ENCODE measurements at places on chromosomes 13 and 19.

DNA sequence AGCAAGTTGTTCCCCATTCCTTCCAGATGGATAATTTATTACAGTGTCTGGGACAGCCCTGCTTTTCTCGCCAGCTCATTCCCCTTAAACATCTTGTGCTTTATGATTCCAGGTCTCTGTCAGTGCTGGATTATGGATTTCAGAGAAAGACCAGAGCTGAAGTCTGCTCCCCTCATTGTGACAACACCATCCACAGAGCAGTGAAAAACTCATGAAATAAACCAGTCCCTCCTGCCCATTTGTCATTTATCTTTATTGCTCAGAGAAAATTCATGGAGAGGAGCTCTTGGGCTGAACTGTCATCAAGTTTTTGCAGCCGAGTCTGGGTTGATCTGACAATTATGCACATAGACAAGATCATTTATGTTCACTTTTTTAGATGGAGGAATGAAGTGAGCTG lies 92.7 kb upstream of the GPR12 start:
- no peak for DNase-seq

GRCh38 chr19:53183146-53183764 lies 9.9 kb downstream of the ZNF665 start:
- DNase-seq, result no peak

DNA sequence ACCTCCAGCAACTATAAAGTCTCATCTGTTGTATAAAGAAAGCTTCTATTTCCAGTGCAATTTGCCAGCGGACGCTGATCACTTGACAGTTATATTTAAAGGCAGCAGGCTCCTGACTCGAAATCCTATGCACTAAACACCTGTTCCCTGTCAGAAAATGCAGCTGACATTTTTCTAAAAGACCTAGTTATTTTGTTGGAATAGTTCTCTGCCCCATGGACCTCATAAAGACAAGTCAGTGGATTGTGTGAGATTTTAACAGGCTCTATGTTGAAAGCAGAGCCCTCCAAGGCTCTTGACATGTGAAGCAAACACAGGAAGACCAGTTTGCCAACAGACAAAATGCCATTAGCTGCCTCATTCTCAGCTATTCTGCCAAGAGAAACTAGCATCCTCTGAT lies 304.7 kb upstream of the KLF12 start:
- DNase-seq, result no peak

GRCh38 chr19:10116085-10116865 lies 3.4 kb downstream of the EIF3G start:
- DNase-seq, result no peak

GRCh38 chr13:37418490-37418889 lies 180.1 kb downstream of the POSTN start:
- DNase-seq, result no peak

- no peak for DNase-seq
Measured at GRCh38 chr13:41408121-41408520, 49.2 kb upstream of the RGCC start.

- DNase-seq, result no peak
Measured at GRCh38 chr13:113635709-113636108, 22.3 kb downstream of the ATP4B start.

DNA sequence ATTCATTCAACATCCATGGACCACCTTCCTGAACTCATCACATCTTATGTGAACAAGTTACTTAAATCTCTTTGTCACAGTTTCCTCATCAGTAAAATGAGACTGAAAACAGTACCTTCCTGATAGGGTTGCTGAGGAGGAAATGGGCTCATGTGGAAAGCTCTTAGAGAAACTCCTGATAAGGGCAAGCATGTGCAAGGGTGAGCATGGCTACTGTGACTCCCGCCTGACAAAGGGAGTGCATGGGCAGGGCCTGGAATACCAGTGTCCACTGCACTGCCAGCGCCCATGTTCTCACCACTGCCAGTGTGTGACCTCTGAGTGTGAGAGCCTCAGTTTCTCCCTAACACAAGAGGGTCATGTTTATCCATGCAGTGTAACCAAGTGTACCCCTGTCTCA lies 27.3 kb upstream of the IL17D start:
- DNase-seq, result no peak

DNA sequence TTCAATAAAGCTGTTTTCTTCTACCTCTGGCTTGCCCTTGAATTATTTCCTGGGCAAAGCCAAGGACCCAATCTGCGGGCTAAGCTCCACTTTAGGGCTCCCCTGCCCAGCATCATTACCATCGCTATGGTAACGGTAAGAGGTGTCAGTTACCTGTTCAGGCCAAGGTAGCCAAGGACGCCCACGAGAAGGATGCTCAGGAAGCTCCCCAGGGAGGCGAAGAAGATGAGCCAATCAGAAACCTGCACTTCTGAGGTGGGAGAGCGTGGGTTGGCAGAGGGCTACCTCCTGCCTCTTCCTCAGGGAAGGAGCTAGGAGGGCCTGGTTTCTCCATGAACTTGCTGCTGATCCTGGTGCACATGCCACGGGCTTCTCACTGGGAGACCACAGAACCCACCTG lies 24.7 kb downstream of the IL12RB1 start:
- DNase-seq, result no peak

GRCh38 chr19:15471639-15472101 lies 7.3 kb upstream of the RASAL3 start:
- DNase-seq, result no peak

GRCh38 chr13:91331047-91331915 lies 16.2 kb upstream of the MIR17HG start:
- DNase-seq, result no peak

GRCh38 chr13:102369302-102369701 lies 32.5 kb downstream of the FGF14 start:
- DNase-seq, result no peak
